ENCODE measurements at places on chromosomes 1 and 21. TPM values are rescaled to one million over a fixed set of nuclear protein-coding genes. Genes with fewer than 3 reads are reported as not detected.

The OR2C3 gene
- not detected for total RNA-seq

The WDTC1 gene
- total RNA-seq = 59.4 TPM

The CHIA gene
- total RNA-seq = not detected

The DYRK1A gene
- total RNA-seq = 94.2 TPM

The NBPF3 gene
- total RNA-seq = 4.6 TPM

The PLPP3 gene
- 101 TPM for total RNA-seq

The PUM1 gene
- 82.4 TPM for total RNA-seq

The PTPN7 gene
- 1.0 TPM for total RNA-seq

The PRR9 gene
- not detected for total RNA-seq

- DNase-seq = no peak
Observed at GRCh38 chr1:15830258-15830657, 17.2 kb upstream of the SPEN start.

GRCh38 chr1:67608661-67609576, 76.1 kb upstream of the GADD45A start:
- no peak for DNase-seq

GRCh38 chr1:14681182-14681581, 82.7 kb downstream of the KAZN start:
- DNase-seq = no peak

GRCh38 chr1:212587888-212588510, 20.6 kb upstream of the ATF3 start:
- DNase-seq = no peak

- DNase-seq = no peak
Observed at GRCh38 chr1:206923009-206923960, 1.5 kb upstream of the FCMR start.

- DNase-seq = no peak
Observed at GRCh38 chr1:100793659-100794058, 74.1 kb downstream of the VCAM1 start.

- DNase-seq = no peak
Observed at GRCh38 chr1:36706416-36706815, 223.7 kb upstream of the CSF3R start.

DNA sequence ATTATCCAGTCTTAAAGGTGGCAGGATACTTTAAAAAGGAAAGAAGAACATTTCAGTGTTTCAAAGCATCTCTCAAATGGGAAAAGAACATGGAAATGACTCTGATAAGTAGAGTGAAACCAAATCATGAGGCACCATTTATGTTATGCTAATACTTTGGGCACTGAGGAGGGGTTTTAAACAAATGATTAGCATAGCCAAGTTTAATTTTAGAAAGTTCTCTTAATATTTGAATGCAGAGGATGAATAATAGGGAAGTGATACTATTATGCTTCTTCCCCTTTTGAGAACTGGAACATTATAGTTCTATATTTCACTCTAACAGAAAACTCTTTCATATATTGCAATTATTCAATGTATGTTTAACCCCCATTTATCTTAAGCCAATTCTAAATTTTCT, 1181.9 kb upstream of the PRMT6 start:
- DNase-seq = no peak

DNA sequence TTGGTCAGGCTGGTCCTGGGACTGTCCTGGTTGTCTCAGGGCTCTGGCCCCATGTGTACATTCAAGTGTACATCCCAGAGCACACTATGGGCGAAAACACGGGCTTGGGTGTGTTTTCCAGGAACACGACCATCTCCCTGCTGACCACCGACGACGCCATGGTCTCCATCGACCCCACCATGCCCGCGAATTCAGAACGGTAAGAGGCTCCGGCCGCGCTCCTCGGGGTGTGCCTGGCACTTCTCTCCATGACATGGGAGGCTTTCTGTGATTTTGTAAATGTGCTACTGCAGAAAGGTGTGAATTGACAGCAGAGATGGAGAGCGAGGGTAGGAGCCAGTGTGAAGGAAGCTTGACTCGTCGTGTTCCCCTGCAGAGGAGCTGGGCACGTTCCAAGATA, 34.4 kb downstream of the PDE9A start:
- DNase-seq = no peak

- DNase-seq = no peak
Observed at GRCh38 chr1:98651116-98651632, 10.3 kb upstream of the SNX7 start.

GRCh38 chr1:44037154-44037553, 5.9 kb upstream of the SLC6A9 start:
- no peak for DNase-seq

DNA sequence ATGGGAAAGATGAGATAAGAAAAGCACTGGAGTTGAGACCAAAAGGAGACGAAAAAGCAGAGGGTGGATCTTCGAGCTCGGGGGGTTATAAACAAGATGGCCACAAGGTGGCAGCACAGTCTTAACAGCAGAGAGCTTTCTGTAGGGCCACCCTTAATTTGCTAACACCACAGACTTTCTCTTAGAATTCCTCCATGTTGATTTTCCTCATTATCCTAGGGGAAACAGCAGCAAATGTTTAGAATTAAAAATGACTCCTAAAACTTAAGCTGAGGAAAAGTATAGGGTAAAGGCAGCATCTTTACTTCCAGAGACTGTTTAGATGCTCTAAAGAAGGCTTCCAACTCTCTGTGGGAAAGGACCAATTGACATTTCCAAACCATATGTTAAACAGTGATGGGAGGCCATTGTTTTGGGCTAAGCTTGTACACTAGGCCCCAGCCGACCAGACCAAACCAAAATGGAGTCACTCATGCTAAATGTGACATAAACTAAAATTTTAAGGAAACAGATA, 2.5 kb upstream of the APOBEC4 start:
- peak; percentile 67 for DNase-seq

DNA sequence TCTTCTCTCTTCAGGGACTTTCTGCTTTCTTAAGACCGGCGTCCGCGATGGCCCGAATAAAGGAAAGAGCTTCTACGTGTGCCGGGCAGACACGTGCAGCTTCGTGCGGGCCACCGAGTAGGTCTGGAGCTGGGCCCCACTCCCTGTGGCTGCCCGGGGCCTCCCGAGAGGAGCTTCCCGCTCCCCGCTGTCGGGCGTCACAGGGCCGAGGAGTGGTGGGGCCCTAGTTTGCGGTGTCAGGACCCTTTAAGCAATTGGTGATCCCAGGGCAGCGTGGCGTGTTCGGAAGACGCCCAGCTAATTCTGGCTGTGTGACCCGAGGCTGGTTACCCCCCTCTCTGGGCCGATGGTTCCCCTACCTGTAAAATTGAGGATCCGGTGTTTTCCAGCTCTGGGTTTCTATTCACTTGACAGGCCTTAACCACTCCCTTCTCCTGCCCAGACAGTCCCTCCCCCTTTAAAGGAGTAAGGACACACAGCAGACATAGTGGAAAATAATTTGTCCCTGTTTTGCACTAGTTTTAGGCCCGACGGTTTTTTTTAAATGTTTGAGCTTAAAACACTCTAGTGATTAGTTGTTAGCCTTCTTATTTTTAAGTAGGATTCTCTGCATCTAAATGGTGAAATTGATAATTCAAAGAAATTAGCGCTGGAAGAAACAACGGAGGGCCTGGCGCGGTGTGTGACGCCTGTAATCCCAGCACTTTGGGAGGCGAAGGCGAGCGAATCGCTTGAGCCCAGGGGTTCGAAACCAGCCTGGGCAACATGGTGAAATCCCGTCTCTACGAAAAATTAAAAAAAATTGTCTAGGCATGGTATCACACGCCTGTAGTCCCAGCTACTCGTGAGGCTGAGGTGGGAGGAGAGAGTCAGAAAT, 553 bp downstream of the TTF2 start:
- DNase-seq = no peak

DNA sequence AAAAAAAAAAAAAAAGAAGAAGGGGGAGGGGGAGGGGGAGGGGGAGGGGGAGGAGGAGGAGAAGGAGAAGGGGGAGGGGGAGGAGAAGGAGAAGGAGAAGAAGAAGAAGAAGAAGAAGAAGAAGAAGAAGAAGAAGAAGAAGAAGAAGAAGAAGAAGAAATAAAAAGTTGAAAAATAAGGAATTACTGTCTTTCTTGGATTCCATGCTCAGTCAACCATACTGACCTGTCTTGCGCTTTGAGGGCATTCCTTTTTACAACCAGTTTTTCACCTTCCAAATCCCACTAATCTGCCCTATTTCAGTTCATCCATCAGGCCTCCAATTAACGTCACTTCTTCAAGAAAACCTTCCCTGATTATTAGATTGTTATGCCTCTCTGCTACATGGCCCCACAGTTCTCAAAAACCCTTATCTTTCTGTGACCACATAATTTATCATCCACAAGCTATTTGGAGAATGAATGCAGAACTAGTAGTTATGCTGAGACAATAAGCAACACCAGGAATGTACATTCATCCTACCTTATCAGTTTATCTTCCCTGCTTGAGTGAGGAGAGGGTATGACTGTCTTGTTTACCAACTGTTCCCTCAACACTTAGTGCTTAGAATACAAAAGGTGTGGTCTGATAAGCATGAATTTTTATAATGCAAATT, 57.5 kb upstream of the GUCA2A start:
- no peak for DNase-seq

DNA sequence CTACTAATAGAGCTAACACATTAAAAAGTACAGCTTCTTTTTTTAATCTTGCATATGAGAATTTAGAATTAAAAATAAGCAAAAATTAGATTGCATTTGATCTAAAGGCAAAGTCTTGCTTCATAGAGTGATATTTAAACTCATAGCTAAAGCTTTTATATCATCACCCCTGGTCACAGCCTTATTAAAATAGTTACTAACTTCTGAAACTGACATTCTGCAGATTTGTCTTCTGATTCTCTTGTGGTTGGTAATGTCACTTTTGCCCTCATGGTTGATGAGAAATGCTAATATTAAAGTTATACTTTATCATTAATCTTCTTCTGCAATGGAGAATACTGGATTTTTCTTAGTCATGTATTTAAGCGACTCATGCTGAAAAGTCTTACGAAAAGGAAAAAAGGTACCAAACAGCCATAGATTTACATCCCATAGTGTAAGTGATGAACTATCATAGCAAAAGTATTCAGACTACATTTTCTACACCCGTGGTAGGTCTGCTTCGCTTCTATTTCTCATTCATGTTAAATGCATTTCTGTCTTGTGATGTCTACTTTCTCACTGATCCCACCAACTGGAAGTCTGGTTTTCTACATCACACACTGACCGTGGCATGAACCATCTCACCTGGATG, 330.5 kb upstream of the B3GALT2 start:
- no peak for DNase-seq

DNA sequence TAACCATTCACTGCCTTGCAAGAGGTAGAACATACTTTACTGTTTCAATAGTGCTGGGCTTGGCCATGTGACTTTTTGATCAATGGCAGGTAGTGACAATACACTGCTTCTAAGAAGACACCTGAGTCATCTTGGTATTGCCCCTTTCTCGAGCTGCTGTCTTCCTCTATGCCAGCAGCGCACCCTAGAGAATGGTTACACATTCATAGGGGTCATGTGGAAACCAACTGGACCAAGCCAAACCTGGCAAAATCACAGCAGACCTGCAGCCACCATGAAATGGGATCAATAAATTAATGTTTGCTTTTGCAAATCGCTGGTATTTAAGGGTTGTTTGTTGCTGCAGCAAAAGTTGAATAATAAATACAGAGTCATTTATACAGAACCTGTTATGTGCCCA, 122.3 kb downstream of the GRIK1 start:
- no peak for DNase-seq

Data from heart right ventricle (tissue), 16 donors.